Fibroblast of the conjunctiva (primary cell): ENCODE measurements at places on chromosomes 5 and 9.
A peak's percentile ranks its signal among the peaks of the same experiment; 100 is the strongest.

DNA sequence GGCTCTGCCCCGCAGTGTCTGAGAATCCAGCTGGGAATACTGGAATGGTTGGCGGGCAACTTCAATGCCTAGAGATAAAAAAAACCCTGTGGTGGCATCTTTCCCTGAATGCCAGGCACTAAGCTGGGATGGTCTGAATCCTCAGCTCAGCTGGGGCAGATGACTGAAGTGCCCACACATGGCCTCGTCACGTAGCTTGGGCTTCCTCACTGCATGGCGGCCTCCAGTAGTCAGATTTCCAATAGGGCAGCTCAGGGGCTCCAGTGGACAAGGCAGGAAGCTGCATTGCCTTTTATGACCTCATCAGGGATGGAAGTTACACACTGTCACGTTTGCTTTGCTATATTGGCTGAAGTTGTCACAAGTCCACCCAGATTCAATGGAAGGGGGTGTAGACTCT is 24.3 kb upstream of the FUBP3 start:
- DNase-seq = no peak

GRCh38 chr5:67092535-67092934 is 104.1 kb downstream of the CD180 start:
- no peak for DNase-seq

- DNase-seq = no peak
Observed at GRCh38 chr5:36667824-36668223, 61.4 kb downstream of the SLC1A3 start.

DNA sequence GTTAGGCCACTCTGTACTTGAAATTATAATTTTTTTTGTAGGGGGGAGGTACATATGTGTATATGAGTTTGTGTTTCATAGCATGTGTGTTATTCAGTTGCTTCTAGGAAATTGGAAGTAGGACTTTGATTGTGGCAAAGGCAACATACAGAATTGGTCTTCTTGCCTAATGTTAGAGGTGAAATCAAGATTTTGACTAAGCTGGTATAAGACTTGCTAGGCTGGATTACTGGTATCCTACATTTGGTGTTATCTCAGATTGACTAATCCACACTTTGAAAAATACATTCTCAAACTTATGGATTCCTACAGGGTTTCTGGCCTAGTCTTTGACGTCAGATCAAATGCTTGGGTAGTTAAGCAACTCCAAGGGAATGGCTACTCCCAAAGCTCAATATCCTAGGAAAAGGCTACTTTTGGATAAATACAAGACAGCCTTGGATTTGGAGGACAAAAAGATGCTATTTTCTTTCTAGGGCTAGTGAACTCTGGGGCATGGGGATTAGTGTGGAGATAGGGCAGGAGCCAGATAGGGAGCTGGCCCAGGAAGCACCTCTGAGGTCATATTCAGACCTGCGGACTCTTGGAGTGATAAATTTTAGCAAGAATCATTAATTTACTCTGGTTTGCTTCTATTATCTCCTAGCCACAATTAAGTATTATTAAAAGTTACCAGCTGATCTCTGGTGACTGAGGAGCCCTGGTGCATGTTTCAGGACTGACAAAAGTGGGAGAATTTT is 144.0 kb upstream of the RPS23 start:
- DNase-seq = no peak

GRCh38 chr5:149448831-149449714 is 70.0 kb upstream of the IL17B start:
- DNase-seq = no peak

DNA sequence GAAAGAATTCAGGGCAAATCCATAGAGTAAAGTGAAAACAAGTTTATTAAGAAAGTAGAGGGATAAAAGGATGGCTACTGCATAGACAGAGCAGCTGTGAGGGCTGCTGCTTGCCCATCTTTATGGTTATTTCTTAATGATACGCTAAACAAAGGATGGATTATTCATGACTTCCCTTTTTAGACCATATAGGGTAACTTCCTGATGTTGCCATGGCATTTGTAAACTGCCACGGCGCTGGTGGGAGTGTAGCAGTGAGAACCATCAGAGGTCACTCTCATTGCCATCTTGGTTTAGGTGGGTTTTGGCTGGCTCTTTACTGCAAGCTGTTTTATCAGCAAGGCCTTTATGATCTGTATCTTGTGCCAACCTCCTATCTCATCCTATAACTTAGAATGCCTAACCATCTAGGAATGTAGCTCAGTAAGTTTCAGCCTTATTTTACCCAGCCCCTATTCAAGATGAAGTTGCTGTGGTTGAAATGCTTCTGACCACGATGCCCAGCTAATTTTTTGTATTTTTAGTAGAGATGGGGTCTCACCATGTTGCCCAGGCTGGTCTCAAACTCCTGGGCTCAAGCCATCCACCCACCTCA is 42.1 kb downstream of the RFK start:
- DNase-seq = no peak

DNA sequence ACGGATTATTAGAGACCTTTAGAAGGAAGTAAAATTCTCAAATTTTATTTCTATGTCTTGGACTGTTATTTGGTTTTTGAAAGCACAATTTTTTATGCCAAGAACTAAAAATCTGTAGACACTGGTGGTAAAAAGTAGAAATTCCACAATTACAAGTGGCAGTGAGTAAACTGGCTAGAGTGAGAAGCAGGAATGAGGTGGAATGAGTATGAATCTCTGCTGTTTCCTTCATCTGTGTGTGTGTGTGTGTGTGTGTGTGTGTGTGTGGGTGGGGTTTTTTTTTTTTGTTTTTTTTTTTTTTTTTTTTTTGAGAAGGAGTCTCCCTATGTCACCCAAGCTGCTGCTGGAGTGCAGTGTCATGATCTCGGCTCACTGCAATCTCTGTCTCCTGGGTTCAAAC is 94.2 kb downstream of the TLE4 start:
- no peak for DNase-seq

DNA sequence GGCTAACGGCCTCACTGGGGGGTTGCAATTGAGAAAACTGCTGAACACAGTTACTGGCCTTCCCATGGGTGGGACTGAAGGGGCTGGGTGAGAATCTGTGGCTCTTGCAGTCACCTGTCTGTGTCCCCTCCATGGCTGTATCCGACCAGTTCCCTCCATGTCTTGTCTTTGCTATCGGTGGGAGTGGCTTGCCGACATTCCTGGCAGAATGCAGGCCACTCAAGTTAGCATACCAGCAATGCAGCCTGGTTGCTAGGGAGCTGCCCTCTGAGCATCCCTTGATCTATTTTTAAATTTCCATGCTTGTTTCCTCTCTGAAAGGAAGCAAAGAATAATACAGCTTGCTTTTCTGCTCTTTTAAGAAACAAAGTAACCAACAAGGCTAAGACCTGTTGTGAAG is 1509.7 kb upstream of the WWC1 start:
- no peak for DNase-seq

DNA sequence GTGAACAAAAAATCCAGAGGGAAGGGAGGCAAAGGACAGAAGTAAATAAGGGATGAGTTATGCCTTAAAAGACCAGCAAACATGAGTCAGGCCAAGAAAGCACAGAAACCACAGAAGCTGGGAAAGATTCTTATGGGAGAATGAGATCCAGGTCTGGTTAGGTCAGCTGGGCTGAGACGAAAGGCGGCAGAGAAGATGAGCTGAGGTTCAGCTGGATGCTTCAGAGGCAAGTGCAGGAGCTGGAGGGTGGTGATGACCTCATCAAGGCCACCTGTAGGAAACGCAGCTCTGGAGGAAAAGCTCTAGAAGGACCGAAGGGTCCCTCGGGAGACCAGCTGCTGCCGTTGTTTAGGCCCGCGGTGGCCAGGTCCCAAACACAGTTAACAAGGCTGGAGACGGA is 152.0 kb downstream of the MYO10 start:
- DNase-seq = no peak

DNA sequence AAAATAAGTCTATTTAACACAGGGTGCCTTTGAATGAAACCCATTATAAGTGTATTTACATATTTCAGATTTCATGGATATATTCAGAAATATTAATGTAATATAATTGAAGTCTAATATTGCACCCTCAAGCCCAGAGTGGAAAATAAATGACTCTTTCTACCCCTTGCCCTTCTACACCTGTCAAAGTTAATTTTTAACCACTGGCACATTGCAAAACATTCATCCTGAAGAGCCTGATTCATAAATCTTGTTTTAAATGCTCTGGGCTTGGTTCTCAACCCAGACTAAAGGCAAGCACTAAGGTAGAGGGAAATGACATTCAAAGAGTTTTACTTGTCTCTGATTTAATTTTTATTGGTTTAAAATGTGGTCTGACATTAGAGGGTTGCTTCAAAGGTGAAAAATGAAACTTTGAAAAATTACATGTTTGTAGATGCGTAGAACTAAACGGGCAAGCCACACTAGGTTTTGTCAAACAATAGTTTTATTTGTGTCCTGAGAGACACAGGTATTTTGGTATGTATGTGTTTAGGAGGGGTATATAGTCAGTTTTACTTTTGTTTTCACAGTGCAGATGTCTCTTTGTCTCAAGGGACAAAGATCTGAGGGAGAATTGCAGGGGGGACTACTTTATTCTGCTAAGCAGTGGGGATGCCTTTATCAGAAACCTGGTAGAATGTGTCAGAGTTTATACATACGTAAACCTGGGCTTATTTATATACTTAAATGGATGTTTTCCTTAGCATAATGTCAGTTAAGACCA is 69.7 kb downstream of the PIK3R1 start:
- DNase-seq = no peak

DNA sequence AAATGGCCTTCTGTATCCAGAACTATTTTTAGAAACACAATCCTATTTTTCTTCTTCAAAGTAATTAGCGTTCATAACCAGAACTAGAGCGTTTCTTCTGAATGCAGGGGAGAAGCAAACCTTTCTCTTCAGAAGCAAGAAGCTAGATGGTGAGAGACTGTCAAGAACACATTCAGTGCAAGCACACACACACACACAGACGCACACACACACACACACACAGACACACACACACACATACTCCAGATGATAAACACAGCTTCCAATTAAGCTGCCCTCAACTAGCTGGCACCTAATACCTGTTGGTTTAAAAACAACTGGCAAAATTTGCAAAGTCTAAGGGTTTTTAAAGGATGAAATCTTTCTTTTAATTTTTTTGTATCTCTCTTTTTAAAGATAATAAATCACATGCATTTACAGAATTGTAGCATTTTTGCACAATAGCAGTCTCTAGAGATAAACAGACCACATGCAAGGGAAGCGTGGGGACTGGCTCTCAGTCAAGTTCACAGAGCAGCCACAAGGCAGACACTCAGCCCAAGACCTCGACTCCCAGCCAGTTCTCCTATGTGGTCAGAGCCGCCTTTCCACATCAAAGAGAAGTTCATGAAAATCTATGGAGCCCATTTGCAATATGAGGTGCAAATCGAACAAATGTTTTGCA is 138.5 kb downstream of the TTLL11 start:
- no peak for DNase-seq

DNA sequence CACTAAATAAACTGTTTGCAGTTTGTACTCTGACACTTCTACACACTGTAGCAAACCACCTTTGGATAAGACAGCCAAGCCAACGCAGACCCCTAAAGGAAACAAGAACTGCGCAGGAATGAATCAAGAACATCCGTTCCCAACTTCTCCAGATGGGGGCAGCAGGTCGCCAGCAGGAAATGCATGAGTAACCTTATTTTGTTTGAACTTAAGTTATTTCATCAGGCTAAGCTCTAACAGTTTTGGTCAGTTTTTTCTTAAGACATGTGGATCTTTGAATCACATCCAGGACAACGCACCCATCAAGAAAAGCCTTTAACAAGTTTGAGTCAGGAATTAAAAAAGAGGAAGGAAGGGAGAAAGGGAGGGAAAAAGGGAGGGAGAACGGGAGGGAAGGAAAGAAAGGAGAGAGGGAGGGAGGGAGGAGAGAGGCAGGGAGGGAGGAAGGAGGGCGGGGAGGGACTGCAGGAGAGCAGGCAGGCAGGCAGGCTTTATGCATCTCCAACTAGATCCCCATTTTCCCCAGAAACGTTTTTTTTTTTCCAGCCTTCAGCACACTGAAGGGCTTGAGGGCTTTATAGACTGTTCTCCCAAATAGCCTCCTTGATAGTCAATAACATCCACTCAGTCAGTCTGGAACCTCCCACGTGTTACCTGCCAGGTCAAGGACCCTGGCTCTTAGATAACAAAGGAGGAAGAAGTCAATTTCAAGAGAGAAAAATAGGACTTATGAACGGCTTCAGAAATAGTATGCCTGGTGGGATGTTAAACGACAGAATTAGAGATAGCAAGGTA is 22.2 kb downstream of the BHMT start:
- DNase-seq = peak; percentile 94

DNA sequence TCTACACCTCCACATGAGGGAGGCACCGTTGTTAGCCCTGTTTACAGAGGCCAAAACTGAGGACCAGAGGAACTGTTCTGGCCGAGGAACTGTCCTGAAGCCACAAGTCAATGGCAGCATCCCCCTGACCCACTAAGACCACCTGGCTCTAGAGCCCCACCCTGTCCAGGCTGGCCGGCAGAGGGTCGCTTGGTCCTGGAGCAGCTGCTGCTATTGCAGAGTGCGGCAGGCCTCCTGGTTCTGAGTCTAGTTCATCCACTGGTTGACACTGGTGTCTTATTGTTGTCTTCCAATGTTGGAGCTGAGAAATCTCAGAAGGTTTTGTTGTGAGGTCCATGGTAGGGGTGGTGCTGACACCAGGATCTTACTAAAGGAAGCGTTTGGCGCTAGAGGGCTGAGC is 26.6 kb upstream of the ANGPTL2 start:
- DNase-seq = no peak

DNA sequence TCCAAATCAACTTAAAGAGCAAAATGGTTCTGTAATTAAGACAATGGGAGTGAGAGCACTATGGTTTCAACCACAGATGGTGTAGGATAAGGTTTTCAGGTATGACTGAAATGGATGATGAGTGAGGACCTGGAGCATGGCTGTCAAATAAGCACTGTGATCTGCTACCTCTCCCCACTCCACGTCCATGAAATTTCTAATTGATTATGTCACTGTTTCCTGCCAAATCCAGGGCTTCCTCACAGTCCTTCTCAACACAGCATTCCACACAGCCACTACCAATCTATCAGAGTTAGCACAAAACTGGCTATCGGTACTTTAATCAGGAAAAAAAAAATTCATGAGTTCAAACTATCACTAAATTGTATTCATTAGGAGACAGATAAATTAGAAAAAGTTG is 420.4 kb upstream of the WWC1 start:
- no peak for DNase-seq

DNA sequence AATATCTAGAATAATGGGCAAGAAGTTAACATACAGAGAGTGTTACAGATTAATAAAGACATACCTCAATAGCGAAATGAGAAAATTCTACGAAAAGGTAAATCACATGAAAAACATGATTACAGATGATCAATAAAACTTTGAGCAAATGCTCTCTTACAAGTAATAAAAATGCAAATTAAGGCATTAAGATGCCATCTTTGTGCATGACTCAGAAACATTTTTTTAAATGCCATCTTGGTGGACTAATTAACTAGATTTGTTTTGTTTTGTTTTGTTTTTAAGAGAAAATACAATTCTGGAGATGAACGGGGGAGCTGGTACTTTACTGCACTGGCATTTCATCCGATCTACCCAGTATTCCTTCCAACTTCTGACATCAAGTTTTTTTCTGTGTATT is 130.2 kb downstream of the SUSD1 start:
- DNase-seq = no peak

GRCh38 chr5:18380729-18381362 is 746.6 kb downstream of the TAF11L14 start:
- no peak for DNase-seq
